Right lung (tissue), 10 donors: ENCODE measurements at places on chromosomes 2 and 18. TPM values are rescaled to one million over a fixed set of nuclear protein-coding genes. Genes with fewer than 3 reads are reported as not detected.
A peak's percentile ranks its signal among the peaks of the same experiment; 100 is the strongest.

STON1 gene
- 17.1 TPM for polyA plus RNA-seq

KDSR gene
- polyA plus RNA-seq, result 32.1 TPM

TRMT61B gene
- 31.6 TPM for polyA plus RNA-seq

MAP3K2 gene
- 29.4 TPM for polyA plus RNA-seq

DYNC2LI1 gene
- polyA plus RNA-seq, result 113 TPM

ITSN2 gene
- 43.4 TPM for polyA plus RNA-seq

DHRS9 gene
- 0.49 TPM for polyA plus RNA-seq

GRCh38 chr2:236214376-236214995, 46.3 kb upstream of the GBX2 start:
- no peak for DNase-seq

GRCh38 chr18:55672574-55673361, 84.8 kb upstream of the TCF4 start:
- no peak for DNase-seq

DNA sequence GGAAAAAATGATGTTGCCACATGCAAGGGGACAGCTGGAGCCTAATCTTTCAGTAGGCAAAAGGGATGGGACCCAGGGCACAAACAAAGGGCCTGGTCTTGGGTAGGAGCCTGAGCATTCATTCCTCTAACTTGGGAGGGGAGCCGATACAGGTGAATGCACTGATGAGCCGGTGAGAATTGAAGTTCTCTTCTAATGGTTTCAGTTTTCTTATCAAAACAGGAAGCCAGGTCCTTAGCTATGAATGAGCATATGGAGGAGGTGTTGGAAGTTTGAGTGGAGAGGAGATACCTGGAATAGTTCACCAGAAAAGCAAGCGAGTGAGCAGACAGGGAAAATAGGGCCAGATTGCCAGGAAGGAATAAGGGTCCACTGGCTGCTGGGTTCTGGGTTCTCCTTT, 10.1 kb downstream of the DPP4 start:
- DNase-seq, result no peak

DNA sequence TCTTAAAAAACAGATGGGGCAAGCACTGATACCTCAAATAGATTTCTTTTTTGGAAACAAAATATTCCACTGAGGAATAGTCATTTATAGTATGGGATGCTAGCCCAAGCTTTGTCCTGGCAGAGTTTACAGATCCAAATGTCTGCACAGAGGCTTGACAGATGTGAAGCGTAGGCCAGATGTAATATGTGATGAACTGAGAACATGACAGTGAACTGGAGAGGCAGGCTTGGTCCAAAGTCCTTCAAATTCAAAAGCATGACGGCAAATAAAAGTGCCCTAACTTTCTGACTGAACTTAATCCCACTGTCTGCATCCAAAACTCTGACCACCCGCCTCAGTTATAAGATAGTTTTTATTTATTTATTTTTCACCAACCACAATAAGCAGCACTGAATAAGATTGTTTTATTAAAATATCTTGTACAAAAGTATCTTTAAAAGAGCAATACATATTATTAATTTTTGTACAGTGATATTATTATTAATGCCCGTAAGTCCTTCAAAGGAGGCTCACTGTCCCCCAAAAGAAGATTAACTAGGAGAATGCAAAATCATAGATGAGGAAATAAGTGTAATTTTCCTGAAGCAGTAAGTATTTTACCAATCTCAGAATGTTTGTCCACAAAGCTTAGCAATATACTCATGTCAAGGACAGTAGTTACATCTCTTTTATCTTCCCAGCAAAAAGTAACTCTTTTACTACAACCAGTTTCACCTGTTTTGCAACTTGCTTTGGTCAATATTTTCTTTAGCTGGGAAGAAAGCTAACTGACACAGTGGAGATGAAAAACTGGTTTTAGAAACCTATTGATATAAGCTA, 10.7 kb upstream of the SPOPL start:
- DNase-seq, result no peak

DNA sequence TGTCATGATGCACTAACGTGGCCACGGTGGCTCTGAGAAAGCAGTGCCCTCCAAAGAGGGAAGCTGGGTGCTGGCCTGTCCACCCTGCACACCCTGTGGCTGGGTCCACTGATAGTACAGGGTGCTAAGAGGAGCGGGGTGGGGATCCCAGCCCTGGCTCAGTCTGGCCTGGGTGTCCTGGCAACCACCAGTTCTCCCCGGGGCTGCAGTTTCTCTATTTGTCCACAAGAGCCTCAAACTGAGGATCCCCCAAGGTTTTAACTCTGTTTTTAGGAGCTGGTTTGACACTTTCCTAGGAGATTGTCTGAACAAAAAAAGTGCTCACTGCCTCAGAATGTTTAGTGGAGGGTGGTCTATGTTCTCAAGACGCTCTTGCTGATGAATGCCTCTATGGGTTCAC, 29.0 kb downstream of the EDAR start:
- no peak for DNase-seq

DNA sequence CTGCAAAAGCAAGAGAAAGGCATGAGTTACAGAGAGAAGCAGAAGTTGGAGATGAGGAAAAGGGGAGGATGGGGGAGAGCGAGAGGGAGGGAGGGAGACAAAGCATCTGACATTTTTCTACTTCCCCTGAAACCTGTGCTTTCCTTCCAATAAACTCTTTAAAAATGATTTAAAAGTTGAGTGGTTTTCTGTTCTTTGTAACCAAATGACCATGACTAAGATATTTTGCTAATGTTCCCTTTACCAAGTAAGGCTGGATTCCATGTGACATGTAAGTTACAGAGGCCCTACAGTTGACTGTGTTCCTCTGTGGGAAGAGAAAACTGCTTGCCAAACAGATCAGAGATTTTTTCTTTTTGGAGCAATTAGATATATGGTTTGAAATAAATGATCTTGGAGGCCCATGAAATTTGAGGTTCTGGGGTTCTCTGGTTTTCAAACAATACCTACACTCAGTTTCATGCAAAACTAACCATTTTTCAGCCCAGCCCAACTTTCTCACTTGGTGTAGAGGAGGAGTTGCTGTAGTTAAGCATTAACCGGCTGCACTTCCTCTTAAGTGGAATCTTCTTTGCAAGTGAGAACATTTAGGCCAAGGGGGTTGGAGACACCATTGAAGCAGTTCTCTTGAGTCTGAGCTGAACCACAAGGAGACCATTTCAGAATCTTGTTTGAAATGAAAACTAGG, 34.5 kb downstream of the INSIG2 start:
- DNase-seq, result no peak

DNA sequence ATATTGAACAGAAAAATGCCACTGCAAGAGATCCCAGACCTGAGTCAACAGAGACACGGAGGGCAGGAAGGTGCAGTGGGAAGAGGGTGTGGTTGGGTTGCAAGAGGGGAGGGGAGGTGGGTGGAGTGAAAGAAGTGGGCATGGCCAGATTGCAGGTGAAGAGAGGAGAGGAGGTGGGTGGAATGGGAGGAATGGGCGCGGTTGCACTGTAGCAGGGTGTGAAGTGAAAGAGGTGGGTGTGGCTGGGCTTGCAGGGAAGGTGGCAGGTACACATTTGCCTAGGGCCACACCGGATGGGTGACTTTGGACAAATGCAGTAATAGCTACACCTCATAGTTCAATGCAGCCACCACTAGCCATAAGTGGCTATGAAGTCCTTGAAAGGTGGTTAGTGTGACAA, 71.1 kb downstream of the DOCK10 start:
- no peak for DNase-seq

GRCh38 chr2:221477714-221478484, 94.2 kb downstream of the EPHA4 start:
- DNase-seq, result no peak

DNA sequence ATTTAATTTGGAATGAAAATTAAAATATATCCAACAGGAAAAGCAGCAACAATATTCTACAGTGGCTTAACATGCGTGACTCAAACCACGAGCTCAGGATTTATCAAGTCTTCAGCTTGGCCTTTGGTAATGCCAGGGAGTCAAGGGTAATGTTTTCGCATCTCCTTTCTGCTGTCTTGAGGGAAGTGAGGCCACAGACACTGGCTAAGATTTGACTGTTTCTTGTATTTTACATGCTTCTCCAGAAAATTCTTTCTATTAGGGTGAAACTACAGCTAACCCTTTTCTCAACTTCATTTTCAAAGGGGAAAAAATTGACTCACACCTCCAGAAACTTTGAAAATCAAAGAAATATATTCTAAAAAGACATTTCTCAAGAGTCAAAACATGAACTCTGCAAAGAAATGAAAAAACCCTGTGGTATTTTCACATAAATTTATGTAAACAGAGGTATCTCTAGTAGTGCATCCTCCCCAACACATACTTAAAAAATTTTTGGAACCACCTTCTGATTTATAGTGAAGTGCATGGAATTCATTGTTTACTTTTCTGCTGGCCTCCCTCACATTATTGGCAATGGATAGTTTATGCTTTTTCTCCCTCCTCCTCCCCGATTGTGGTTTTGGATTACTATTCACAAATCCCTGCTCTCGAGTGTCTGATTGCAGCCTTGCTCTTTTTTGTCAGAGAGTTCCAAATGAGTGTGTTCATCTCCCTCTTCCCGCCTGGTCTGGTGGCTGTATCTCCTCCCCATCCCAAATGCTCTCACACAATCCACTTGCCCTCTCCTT, 48.7 kb downstream of the DPP4 start:
- no peak for DNase-seq

- DNase-seq, result no peak
These were observed 564.6 kb upstream of the PKDCC start for GRCh38 chr2:41483226-41483625.

DNA sequence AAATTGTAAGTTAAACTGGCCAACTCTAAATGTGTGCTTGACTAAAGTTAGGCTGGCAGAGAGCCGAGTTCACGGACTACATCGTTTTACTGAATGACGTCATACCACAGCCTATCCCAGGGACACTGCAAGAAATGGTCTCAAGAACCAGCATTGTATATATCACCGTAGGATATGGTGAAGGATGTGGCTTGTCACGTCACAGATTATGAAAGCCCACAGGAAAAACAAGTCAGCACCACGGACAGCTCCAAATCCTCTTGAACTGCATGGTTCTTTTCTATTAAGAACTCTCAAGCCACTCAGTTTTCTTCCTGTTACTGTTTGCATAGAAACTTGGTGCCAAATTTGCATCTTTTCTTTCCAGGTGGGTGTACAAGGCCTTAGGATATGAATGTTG, 85.1 kb upstream of the ACAA2 start:
- DNase-seq, result peak; percentile 69

- DNase-seq, result no peak
These were observed 91.4 kb upstream of the IL1R2 start for GRCh38 chr2:101900375-101900774.

DNA sequence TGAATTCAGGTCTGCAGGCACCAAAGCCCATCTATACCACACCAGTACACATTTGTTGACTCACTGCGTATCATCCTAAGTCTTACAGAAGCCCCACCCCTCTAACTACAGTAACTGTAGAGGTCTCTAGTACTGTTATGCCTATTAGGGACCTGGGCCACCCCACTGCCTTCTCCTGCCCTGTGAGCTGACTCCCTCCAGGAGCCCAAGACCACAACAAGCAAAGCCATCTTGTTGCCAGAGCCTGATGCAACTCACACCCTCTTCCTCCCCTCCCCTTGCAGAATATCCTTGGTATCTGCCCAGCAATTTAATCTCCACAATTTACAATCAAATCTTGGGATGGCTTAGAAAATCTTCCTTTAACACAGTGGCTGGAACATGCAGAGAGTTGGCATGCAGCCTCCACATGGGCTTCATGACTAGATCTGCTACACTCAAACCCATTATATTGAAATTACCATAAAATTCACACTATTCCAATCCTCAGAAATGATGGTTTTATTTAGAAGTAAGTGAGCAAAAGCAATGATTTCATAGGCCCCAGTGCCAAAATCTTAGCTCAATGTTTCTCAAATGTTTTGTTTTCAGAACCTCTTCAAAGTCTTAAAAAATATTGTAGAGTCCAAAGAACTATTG, 17.7 kb upstream of the CYP1B1 start:
- DNase-seq, result no peak
